ENCODE measurements at places on chromosomes 6 and 20.

GRCh38 chr6:150617496-150618460 lies 18.1 kb downstream of the PLEKHG1 start:
- no peak for DNase-seq

- no peak for DNase-seq
These were observed 9.2 kb downstream of the ECI2 start for GRCh38 chr6:4125933-4126864.

DNA sequence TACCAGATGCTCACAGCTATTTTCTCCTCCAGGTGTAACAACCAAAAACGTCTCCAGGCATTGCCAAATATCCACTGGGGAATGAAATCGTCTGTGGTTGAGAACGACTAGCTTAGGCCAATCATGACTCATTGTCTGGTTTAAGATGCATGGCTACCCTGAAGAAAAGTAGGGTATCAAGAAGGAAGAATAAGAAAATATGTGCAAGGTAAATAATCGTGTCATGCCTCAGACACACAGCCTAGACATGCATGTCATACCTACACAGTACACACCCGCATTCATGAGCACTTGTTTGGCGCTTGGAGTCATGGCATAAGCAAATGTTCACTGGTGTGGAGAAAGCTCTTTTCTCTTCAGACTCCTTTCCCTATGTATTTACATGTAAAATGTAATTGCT lies 745.7 kb downstream of the MAFB start:
- no peak for DNase-seq

DNA sequence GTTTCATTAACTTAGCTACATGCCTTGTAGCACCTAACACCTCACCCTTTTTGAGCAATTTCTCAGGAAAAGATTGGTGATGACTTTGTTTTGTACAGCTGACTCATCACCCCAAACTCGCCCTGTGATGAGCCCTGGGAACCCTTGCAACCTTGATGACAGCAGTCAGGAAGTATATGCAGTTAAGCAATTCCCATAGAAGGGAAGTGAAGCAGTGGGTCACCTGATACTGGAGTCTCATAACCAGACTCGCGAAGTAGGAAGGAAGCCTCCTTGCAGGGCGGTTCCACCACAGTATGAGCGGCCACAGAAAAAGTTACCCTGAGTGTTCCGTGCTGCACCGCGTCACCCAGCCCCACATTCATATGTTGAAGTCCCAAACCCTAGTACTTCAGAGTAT lies 82.0 kb upstream of the EDN1 start:
- no peak for DNase-seq

DNA sequence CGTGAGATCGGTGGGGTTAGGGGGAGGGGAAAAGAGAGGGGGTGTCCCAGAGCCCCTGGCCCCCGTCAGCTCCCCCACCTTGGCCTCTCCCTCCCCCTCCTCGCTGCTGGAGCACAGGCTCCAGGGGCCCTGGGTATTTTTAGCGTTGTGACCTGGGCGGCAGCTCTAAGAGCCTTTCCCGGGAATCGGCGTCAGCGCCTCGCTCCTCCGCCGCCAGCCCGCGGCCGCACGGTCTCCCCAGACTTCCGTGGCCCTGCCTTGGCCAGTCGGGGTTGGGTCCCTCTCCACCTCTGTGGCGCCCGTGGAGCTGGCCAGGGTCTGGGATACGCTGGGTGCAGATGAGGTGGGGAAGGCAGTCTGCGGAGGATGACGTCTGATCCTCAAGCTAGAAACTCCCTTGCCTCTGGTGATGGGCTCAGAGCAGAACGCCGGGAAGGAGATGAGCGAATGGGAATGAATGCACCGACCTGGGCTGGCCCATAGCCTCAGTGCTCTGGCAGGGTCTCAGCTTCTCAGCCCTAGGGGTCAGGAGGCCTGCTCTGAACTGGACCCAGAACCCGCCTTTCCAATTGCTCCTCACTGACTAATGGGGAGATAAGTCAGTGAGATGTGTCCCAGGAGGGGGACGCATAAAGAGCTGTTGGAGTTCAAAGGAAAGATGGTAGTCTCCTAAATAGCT lies 883 bp upstream of the DBNDD2 start:
- no peak for DNase-seq

GRCh38 chr20:32642257-32643046 lies 31.3 kb downstream of the C20orf203 start:
- DNase-seq: no peak

DNA sequence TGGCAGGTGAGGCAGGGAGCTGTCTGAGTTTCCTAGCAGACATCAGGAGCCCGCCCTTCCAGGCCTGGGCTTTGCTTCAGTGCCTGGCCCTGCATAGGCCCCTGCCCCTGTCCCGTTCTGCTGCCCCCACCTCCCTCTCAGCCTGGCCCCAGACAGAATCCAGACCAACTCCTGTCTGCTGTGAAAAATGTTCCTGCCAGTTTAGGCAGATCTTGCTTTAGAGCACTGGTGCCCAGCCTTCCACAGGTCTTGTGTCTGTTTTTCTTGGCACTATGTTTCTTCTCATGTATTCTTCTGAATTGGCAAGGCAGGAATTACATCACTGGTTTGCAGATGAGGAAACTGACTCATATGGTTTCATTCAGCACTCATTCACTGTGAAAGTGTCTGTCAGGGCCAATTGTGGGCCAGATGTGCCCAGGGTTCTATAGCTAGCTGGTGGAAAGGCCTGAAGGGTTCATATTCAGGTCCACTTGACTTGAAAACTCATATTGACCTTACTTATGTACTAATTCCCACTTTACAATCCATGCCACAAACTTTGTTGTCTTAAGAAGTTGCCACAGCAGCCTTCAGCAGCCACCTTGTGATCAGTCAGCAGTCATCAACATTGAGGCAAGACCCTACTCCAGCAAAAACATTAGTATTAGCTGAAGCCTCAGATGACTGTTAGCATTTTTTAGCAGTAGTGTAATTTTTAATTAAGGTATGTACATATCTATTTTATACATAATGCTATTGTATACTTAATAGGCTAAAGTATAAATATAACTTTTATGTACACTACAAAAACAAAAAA lies 40.5 kb downstream of the HLA-F start:
- no peak for DNase-seq

DNA sequence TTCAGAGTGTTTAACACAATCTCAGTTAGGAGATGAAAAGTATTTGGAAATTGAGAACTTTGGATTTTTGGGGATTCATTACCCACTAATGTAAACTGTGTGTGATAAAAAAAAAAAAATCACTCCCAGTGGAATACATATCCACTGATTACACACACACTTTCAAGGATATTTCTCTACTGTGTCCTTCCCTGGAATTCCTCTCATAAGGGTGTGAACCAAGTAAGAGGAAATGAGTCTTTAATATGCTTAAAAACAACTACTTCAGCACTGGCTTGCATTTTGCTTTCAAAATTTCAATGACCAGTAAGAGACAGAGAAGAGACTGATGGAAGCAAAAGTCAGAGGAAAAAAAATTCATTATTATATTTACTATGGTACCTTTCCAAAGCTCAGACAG lies 24.5 kb upstream of the MYCT1 start:
- no peak for DNase-seq

DNA sequence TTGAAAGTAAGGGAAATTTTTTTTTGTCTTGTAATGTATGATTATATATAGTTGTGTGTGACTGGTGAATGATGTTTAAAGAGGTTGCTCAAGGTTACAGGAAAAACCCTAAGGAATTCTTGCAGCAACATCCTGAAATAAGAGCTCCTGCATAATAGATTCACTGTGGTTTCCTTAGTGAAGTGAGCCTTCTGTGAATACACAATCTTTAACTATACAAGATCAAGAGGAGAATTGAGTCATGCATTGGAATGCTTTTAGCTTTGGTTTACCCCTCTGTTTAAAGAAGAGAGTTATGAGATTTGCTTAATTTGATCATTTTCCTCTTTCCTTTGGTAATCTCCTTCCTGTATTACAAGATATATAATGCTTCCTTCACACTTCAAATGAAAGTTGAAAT lies 141.6 kb upstream of the EYA4 start:
- DNase-seq: no peak

GRCh38 chr20:56845546-56846086 lies 216.5 kb downstream of the TFAP2C start:
- DNase-seq: no peak
